Effector memory CD4-positive, alpha-beta T cell (primary cell): ENCODE measurements at places on chromosomes 4 and X.

DNA sequence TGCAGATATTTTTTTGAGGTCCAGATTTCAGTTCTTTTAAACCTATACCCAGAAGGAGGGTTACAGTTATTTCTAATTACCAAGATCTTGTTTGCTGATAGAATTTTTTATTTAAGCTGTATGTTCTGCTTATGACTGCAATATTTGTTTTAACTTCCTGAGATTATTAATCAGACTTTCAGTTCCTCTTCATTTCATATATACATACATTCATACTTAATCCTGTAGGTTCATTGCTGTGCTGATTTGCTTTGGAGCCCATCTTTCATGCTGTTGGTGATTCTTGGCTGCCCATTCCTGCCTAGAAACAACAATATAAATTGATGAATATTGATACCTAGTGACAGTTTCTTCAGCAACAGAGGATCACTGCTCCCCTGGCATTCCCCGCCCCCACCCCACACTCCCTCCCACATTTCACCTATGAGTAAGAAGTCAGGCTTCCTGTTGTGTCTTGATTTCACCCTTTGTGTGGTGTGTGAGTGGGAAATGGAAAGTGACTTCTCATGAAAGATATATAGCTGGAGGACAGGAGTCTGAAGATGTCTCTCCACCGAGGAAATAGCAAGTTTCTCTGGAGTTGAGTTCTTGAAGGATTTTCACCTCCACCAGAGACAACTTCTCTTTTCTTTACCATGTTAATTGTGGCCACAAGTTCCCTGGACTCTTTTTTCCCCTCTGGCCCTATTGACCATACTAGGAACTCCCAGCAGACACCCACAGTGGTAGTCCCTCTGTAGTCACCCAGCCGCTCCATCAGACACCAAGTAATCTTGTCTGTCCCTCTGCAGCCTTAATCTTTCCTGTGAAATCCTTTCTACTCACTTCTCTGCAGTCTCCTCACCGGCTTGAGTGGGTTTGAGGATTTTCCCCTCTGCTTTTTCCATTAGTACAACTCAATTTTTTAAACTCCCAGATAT is 118.4 kb downstream of the ASB9 start:
- no peak for DNase-seq

DNA sequence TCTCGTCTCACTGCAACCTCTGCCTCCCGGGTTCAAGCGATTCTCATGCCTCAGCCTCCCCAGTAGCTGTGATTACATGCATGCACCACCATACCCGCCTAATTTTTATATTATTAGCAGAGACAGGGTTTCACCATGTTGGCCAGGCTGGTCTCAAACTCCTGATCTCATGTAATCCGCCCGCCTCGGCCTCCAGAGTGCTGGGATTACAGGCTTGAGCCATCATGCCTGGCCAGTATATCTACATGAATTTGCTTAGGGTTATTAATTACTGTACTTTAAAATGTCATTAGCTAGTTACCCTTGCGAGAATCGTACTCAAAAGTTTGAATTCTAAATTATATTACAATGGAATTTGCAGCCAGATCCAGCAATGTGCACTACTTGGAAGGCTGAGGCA is 8.9 kb downstream of the CPEB2 start:
- DNase-seq: no peak

GRCh38 chrX:119042996-119043395 is 29.8 kb upstream of the CT47C1 start:
- DNase-seq: no peak

GRCh38 chr4:66885501-66886165 is 659.7 kb downstream of the CENPC start:
- no peak for DNase-seq

DNA sequence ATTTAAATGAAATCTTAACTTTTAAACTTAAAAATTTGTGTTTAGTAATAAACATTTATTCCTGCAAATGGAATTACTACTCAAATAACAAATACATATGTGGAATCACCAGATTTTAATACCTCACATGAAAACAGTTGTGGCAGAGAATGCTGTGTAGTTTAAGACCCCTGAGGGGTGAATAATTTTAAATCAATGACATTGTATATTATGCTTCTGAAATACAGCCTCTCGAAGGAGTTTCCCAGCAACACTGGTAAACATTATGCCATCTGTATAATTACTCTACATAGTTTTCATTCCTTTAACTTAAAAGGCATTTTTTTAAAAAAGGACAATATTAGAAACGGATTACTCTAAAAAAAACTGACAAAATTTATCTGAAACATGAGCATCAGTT is 2313.3 kb downstream of the ARAP2 start:
- no peak for DNase-seq

GRCh38 chrX:264634-265455 is 16.3 kb upstream of the PLCXD1 start:
- no peak for DNase-seq

DNA sequence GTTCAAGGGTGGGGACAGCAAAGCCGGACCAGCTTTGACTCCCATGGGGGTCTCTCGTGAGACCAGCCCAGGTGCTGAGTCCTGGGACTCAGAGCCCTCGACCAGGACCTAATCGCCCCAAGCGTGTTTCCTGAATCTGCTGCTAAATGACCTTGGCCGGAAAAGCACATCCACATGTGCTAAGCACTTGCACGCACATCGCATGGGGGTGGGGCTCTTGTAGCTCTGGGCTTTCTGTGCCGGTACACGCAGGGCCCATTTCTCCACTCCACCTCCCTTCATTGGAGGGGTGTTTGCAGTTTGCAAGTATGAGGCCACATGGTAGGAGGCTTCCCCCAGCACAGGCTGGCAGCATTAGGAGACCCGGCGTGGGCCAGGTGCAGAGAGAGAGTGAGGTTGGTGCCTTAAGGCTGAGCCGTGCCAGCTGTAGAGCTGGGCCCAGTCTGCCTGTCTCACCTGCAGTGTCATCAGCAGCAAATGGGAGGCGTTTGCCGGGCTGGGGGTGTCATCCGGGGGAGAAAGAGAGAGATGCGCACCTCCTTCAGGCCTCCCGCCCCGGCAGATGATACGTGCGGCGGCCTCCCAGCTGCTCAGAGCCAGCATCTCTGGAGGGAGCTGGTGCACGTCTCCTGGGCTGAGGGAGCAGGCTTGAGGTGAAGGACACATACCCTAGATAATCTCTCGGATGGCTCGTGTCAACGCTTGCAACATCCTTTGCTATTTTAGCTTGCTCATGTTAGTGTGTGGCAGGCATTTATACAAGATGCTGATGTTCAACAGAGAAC is 45.2 kb upstream of the CLCN4 start:
- peak; percentile 13 for DNase-seq

GRCh38 chrX:115339441-115340025 is 50.0 kb downstream of the LUZP4 start:
- DNase-seq: no peak

DNA sequence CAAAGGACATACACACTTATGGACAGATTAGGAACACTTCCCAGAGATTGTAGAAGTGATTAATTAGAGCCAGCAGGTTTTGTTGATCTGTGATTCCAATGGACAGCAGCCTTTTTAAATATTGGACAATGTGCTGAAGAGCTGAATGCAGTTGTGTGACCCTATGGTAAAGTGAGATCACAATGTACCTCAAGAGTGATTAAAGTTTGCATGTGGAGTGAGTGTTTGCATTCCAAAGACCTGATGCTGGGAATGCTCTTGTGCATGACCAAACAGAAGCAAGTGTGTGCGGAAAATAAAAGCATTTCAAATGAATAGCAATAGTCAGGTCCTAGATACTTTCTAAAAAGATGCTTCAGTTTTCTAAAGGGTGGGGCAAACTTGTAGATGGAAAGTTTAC is 154.1 kb downstream of the BANK1 start:
- no peak for DNase-seq

DNA sequence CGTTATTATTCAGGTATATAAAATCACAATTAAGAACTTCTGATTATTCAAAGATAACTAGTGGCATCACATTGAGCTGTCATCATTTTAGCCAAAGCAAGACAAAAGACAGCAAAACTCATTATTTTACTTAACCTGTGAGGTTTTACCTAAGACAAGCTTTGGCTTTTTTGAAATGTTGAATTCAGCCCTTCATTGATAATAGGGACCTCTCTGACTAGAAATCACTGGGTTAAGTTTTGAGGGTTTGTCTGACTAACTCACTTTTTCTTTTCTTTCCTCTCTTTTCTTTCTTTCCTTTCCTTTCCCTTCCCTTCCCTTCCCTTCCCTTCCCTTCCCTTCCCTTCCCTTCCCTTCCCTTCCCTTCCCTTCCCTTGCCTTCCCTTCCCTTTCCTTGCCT is 244.2 kb downstream of the GRXCR1 start:
- no peak for DNase-seq

DNA sequence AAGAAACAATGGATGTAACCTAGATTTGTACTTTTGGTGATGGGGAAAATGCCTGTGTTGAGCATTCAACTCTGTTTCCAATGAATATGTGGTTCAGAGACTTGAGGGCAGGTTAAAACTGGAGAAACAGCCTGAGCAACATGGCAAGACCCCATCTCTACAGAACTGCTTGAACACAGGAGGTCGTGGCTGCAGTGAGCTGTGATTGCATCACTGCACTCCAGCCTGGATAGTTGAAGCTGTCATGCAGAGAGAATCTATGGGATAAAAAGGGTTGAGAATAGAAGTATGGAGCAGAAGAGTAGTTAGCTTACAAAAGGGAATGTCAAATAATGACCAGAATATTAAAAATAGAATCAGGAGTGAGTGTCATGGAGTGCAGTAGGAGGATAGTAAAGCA is 134.8 kb upstream of the PDE5A start:
- DNase-seq: no peak

DNA sequence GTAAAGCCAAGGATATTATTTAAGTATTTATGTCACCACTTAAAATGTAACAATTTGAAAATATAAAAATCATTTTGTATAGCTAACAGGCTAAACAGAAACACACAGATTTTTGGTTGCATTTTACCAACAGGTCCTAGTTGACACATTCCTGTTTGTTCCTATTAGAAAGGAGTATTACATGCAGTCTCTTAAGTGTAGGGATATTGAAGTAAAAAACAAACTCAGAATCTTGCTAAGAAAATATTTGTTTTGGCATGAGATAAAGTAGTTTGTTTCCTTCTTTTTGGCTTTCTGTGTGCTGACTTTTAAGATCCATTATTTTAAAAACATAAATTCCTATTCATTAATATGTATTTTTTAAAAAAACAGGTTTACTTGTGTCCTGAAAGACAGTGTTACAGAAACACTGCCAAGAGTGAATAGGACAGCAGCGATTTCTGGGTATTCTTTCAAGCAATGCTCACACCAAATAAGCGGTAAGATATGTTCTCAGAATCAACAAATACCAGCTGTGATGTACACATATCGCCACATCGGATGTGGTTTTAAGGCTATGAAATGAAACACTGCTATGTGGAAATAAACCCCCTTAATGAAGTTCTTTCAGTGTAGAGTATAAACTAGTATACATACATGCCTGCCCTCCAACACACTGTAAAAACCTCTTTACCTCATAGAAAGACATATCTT is 6.9 kb downstream of the F11 start:
- DNase-seq: no peak

GRCh38 chr4:156672492-156673305 is 298.9 kb downstream of the PDGFC start:
- no peak for DNase-seq

DNA sequence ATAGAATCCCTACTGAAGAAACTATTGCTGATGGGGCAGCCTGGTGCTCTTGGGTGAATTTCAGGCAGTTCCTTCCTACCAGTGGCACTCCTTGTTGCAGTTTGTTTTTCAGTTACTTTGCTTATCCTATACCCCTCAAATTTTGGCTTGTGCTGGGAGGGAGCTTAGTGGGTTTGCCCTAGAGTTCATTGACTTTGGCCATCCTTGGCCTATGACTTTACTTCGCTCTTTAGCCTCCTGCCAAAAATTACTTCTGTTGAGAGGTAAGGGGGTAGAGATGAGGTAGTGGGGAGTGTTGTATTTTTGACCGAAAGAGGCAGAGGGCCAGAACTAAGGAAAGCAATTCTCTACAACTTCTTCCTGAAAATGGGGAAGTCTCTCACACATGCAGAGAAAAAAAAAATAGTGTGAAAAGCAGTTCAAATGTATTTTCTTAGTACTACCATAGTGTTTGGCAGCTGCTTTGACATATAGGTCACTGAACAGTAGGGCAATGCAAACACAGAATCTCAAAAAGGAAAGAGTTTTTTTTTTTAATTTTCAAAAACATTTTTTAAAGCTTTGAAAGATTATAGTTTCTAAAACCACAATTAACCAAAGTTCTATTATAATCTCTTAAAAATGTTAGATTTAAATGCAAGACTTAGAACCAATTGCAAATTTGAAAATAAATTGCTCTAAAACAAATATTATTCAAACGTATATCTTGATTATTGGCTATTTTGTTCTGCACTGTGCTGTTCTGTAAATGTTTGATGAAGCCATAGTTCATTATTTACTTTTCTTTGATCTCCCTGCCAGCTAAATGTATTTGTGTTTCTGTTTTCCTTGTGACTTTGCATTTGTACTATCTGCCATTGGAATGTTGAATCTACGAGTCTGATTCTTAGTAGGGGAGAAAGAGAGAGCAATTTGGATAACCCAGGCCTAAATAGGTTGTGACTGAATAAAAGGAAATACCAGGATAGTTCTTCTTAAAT is 73.6 kb downstream of the DCK start:
- DNase-seq: no peak

DNA sequence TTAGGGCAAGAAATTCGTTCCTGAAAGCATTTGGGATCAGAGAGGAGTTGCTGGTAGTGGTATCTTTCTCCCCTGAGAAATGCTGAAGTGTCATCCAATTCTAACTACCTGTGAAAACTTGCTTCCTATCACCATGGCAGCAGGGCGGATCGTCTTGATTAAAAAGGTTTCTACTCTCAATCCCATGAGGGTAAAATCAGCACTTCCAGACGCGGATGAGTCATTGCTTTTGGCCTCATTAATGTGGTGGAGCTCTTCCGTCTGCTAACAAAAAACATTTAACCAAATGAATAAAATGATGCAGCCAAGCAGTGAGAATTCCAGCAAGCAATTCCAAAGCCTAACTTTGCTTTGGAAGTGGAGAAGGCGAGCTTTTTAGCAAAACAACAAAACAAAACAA is 325.6 kb downstream of the CAMK2D start:
- DNase-seq: no peak

GRCh38 chr4:179595671-179596410 is 2153.6 kb upstream of the AGA start:
- DNase-seq: no peak

GRCh38 chrX:3811331-3812311 is 98.2 kb upstream of the PRKX start:
- DNase-seq: peak; percentile 25

- no peak for DNase-seq
Measured at GRCh38 chrX:97629597-97629985, 745.9 kb downstream of the RPA4 start.

GRCh38 chr4:154132406-154132805 is 343.5 kb upstream of the SFRP2 start:
- no peak for DNase-seq

DNA sequence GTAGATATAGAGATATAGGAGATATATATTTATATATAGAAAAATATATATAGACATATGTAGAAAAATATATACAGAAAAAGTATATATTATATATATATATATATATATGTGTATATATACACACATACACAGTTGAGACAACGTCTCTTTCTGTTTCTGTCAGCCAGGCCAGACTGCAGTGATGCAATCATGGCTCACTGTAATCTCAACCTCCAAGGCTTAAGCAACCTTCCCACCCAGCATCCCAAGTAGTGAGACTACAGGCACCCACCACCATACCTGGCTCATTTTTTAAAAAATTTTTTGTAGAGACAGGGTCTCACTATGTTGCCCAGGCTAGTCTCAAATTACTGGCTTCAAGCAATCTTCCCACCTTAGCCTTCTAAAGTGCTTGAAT is 426.3 kb downstream of the GPM6A start:
- DNase-seq: no peak
